ENCODE measurements at places on chromosomes 7 and 10.

DNA sequence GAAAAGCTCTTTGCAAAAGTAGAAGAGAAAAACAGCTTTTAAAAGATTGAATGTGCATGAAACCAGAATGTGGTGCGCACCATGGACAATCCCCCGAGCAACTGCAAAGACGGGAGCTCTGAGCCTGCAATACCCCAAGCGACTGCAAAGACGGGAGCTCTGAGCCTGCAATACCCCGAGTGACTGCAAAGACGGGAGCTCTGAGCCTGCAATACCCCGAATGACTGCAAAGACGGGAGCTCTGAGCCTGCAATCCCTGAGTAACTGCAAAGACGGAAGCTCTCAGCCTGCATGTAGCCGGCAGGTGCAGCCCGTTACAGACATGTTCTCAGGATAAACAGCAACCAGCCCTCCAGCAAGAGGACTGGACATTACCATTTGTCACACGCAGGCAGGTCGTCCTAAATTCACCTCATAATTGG, 6.2 kb downstream of the ZNF775 start:
- DNase-seq, result no peak

DNA sequence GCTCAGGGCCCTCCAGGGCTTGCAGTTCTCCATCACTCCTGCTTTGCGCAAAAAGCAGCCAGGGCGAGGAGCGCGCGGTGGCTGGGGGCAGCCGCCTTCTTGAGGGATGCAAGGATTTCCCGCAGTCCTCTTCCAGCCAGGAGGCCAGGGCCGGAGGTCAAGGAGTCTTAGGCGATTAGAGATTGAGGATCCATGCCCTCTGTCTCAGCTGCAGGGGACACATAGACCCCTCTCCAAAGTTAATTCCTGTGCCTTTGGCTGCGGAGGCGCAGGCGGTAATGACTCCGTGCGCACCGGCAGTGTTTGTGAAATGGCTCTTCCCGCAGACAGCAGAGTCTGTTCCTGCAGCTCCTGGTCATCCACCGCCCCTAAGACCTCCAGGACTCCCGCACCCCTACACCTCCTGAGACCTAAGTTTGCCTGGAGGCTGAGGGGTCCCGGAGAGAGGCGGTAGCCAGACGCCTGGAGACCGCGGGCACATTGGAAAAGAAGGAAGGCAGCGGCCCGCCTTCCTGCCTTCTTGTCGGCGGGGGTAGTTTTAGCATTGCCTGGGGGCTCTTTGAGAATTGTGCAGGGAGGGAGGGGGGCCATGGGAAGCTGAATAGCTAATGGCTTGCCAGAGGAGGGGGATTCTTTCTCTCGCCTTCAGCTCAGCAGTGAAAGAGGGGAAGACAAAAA, 3.3 kb upstream of the NEUROG3 start:
- no peak for DNase-seq

DNA sequence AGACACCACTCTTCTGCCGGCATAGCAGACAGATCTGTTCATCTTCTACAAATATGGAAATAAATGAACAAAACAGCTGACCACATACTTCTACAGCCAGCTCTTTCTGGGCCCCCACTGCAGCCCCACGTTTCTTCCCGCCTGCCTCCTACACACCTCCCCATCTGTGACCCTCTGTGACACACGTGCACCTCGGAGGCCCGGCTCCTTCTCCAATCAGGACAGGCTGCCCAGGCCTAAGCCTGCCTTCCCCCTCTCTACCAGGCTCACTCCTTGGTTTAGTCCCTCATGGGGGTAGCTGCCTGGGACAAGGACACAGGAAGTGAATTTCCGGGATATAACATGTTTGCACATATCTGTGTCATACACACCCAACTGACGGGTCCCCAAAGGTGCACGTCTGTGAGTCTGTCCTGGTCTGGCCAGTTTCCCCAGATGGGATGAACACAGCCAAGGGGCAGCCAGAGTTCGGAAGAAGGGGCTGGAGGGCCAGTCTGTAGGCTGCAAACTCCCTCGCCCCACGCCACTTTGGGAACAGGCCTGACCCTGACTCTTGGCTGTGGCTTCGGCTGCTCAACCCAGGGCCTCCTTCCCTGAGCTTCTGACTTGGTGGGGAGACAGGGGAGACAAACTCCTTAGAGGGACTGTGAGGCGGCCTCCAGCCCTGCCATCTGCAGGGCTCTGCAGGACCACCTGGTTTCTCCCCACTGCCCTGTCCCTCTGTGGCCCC, 30.3 kb downstream of the PITRM1 start:
- DNase-seq, result no peak

DNA sequence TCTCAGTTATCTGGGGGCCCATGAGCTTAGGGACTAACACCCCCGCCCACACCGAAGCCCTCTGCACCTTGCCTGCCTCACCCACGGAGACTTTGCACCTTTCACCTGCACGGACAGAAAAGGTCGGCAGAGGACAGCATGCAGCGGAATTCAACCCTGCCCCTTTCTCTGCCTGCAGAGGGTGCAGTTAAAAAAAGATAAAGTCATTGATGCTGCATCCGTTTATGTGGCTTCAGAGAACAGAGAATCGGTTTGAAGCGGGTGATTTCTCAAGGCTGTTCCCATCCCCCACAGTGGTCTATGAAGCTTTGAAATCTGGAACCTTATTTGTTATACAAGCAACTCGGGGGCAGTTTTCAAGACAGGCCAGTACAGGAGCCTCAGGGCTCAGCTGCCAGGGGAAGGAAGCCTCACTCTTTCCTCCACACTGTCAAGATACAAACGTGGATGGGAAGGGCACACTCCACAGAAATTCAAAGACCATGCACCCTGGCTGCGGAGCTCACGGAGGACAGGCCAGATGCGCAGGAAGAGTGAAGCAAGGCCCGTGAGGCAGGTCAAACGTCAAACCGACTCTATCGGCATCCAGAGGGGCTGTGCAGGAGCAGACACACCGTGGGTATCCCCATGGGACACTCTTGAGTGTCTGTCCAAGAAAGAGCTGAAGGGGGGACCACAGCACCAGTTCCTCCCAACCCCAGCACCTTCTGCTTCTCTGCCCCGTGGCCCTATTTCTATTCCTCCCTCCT, 66.3 kb downstream of the INSIG1 start:
- no peak for DNase-seq

DNA sequence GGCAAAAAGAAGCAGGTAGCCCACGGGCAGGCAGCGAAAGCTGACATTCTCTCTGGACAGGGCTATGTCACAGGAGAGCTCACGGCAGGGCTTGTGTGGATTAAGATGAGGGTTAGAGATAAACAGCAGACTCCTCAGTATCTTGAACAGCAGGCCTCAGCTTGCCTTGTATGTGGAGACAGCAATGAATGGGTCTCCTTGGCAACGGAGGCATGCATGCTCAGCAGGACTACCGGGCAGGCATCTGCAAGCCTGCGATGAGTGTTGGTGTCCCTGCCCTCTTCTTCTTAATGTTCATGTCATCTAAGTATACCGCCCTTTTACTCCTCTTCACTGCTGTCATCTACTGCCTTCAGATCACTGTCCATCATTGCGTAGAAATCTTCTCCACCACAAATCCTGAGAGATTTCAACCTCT, 81.9 kb upstream of the C1GALT1 start:
- DNase-seq, result no peak
